ENCODE measurements at places on chromosomes 5 and 9.

GRCh38 chr5:112691339-112691680 is 46.4 kb upstream of the APC start:
- no peak for DNase-seq

- no peak for DNase-seq
Observed at GRCh38 chr9:22009506-22009867, 382 bp upstream of the CDKN2B start.

DNA sequence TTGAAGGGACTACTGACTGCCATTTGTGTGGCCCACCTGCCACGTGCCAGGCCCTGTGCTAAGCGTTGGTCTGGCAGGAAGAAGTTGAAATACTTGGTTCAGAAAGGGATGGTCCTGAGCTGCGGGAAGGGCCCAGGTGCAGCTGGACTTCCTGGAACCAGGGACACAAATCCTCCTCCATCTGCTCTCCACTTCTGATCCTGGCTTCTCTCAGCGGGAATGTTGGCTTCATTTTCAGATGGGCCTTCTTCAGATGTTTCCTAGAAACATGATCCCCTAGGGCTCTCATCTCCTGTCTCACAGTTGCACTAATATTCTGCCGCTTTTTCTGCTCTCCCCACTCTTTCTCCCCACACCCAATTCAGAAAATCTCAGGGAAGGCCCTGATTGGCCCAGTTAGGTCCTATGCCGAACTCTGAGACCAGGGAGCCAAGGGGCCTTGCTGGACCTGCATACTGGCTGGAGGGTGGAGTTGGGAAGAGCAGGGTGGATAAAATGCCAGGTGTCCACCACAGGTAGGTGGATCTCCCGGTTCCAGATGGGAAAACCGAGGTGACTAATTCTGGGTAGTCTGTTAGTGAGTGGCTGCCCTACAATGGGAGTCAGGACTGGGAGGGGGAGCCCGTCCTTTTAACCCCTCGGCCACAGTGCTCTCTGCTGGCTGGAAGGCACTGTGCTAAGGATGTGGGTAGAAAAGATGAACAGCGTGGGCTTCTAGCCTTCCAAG is 19.4 kb downstream of the PSAT1 start:
- no peak for DNase-seq

DNA sequence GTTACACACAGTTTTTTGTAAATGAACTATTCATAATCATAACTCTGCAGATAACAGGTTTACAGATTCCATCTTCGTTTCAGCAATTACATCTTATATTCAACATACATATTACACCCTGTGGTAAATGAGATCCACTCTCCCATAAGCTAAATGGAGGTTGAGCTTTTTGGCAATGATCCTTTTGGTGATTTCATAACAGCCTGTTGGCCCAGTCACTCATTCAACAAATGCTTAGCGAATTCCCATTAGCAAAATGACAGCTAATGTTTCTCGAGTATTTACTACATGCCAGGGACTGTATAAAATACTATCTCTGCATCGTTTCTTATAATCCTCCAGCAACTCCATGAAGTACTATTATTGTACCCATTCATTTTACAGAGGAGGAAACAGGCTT is 25.4 kb upstream of the AGXT2 start:
- DNase-seq: no peak

GRCh38 chr5:135604056-135604455 is 25.3 kb upstream of the CXCL14 start:
- no peak for DNase-seq
